Osteoblast (primary cell): ENCODE measurements at places on chromosomes 16 and 17.

DNA sequence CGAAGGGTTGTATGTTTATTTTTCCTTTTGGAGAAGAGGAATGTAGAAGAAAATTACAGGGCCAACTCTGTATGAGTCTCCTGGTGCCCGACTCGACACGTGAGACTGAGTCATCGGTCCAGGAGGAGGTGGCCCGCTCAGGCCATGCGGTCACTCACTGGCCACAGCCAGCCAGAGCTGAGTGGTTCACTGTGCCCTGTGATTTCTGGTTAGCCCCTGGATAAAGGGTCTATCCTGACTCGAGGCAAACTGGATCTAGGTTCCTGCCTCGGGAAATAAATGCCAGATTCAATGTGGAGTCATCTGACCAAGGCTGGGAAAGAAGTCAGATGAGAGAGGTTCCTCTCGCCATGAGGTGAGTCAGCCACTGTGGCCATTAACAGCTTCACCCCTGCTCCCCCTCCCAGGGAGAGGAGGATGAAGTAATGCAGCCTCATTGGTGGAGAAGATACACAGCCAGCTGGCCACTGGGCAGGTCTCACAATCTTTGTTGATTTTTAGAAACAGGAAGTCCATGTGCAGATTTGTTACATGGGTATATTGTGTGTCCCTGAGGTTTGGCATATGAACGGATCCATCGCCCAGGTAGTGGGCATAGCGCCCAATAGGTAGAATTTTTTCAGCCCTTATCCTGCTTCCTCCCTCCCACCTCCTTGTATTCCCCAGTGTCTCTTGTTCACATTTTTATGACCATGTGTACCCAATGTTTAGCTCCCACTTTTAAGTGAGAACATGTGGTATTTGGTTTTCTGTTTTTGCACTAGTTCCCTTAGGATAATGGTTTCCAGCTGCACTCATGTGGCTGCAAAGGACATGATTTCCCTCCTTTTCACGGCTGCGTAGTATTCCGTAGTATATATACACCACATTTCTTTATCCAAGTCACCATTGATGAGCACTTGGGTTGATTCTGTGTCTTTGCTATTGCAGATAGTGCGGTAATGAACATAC lies 21.7 kb upstream of the USP36 start:
- DNase-seq = peak; percentile 95

DNA sequence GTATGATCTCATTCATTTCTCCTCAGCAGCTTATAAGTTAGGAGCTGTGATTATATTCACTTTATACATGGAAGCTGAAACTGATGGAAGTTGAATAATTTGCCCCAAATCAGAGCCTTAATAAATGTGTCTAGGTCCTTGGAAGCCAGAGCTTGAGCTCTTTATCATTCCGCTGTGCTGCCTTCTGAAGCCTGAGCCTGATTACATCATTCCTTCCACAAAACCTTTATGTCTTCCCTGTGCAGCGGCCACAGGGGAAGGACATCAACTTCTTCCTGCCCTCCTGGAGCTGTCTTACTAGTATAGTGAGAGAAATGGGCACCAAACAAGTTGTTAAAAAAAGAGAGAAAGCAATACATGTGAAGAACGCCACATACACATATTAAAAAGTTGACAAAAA lies 6.8 kb downstream of the TNRC6C start:
- no peak for DNase-seq

- DNase-seq = no peak
Observed at GRCh38 chr16:51971184-51971583, 575.8 kb downstream of the TOX3 start.

DNA sequence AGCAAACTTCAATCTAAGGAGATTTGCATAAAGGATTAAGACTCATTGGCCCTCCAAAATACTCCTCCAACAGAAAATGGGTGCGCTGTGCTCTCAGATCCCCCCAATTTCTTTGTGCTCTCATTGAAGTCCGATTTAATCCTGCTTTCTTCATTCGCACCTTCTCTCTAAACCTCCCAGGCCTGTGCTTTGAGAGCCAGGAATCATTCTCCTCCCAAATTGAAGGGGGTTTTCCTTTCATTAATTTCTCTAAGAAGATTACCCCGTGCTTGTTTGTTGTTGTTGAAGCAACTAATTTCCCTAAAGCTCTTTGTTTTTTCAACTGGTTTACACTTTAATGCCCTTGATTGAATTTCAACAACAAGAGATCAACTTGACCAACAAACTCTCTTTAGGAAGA lies 304.2 kb upstream of the IRX3 start:
- no peak for DNase-seq
